A673 (cell line): ENCODE measurements at places on chromosomes 7 and 10. TPM values are rescaled to one million over a fixed set of nuclear protein-coding genes. Genes with fewer than 3 reads are reported as not detected.

The UCMA gene
- total RNA-seq = not detected in 2 replicates

The SLC26A5 gene
- total RNA-seq = not detected in 2 replicates

The GIMAP4 gene
- not detected in 2 replicates for total RNA-seq

The CCDC186 gene
- total RNA-seq = 10.9 and 11.5 TPM in 2 replicates

The LOXL4 gene
- 0.11 TPM in 1 of 2 replicates, not detected in the other for total RNA-seq

DNA sequence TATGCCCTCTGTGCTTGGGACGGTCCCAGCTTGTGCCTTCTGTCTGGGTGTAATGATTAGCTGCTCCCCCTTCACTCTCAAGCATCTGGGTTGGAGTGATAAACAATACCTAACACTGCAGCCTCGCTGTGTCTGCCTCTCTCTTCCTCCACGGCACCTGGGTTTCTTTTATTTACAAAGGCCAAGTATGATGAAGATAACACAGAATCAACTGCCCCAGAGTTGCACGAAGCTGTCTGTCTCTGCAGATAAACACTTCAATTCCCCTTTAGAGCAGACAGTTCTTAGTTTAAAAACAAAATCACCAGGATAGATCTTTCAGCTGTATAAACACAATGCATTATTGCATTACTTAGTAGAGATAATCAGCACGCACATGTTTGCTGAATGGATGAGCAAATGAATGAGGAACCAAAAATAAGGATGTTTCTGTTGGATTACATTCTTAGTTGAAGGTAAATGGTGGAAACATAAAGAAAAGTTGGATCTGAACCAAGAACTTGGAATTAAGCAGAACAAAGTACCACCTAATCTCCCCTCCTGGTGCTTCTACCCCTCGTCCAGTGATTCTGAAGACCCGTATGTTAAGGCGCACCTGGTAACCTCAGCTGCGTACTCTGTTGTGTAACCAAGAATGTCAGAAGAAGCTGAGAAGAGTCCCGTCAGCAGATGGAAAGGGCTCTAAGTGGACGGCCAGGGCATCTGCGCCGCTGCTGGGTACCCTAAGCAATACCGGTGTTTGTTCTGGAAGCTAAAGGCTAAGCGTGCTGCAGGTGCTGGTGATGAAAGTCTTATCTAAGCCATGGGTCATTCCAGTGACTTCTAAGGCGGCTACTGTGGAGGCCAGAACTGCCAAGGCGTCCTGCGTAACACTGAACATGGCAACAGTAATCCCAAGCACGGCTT, 26.6 kb downstream of the INSIG1 start:
- peaks cover 33% of the 10 kb centered on the region for H3K27me3 ChIP-seq
- no peaks in the 10 kb centered on the region for H3K36me3 ChIP-seq
- no peaks in the 10 kb centered on the region for H3K4me1 ChIP-seq
- no peak overlapping the region for H3K27ac ChIP-seq

- H3K27ac ChIP-seq = no peak overlapping the region
- no peaks in the 10 kb centered on the region for H3K27me3 ChIP-seq
- H3K36me3 ChIP-seq = peaks cover 51% of the 10 kb centered on the region
- DNase-seq = no peak
- no peaks in the 10 kb centered on the region for H3K4me1 ChIP-seq
- no peak overlapping the region for H3K4me3 ChIP-seq
These were observed 26.1 kb downstream of the PROSER2 start for GRCh38 chr10:11849277-11849676.

DNA sequence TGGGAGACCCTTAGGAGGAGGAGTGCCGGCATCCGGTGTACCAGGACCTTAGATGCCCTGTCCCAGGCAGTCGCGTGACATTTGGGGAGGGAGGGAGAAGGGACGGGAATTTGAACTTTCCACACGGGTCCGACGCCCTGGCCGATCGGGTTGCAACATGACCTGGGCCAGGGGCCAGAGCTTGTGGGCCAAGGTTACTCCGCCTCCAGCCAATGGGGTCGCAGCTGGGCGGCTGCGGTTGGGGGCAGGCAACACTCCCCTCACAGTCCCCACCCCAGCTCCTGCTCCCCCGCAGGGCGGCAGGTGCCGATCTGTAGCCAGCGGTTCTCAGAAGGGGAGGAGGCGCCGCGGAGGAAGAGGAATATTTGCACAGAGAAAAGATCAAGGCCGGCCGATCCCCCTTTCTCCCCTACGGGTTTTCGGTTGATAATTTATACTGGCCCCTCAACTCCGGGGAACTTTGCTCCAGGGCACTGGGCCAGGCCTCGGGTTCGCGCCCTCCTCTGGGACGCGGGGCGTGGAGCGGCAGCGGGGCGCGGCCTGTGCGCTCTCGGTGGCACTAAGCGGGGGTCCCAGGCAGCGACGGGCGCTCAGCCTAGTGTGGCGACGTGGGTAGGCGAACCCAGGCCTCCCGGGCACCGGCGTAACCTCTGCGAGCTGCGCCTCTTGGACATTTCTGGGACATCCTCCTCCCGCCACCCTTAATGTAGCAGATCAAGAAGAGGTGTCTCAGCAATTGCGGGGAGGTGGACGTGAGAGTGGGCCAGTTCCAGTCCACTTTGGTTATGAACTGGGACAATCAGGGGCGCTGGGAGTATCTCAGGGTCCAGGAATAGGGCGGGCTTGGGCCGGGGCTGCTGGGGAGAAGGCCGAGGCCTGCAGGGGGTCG, 1.2 kb downstream of the MLXIPL start:
- DNase-seq = no peak
- H3K27ac ChIP-seq = no peak overlapping the region
- peaks cover 15% of the 10 kb centered on the region for H3K4me1 ChIP-seq
- no peaks in the 10 kb centered on the region for H3K27me3 ChIP-seq
- H3K4me3 ChIP-seq = peak overlapping the region; percentile 77
- H3K36me3 ChIP-seq = no peaks in the 10 kb centered on the region

- H3K4me3 ChIP-seq = no peak overlapping the region
- no peaks in the 10 kb centered on the region for H3K4me1 ChIP-seq
- no peak for DNase-seq
- H3K27me3 ChIP-seq = peaks cover 14% of the 10 kb centered on the region
These were observed 54.5 kb downstream of the WDFY4 start for GRCh38 chr10:48739170-48739569.

- no peak overlapping the region for H3K4me3 ChIP-seq
- no peaks in the 10 kb centered on the region for H3K4me1 ChIP-seq
- no peak for DNase-seq
- H3K36me3 ChIP-seq = no peaks in the 10 kb centered on the region
- no peak overlapping the region for H3K27ac ChIP-seq
These were observed 21.7 kb upstream of the NKX6-2 start for GRCh38 chr10:132807621-132808049.

GRCh38 chr7:101702362-101702850, 73.3 kb upstream of the MYL10 start:
- no peak overlapping the region for H3K4me3 ChIP-seq
- H3K27me3 ChIP-seq = no peaks in the 10 kb centered on the region
- H3K27ac ChIP-seq = no peak overlapping the region
- no peaks in the 10 kb centered on the region for H3K4me1 ChIP-seq

DNA sequence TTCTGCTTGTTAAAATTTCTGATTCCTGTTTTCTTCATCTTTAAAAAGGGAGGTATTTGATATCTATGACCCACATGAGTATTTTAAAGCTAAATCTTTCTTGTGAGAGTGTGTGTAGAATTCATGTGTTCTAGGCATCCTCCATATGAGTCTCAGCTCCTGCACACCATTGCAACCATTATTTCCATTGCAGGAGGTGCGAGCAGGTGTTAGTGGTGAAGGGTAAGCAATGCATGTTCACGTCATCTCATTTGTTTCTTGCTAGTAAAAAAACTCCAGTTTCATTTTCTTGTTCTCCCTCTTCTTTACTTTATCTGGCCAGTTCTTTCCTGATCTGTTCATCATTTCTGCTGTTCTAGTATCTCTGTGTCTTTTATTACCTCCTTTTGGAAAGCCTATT, 100.5 kb downstream of the ADRA2A start:
- no peak overlapping the region for H3K4me3 ChIP-seq
- peaks cover 14% of the 10 kb centered on the region for H3K27me3 ChIP-seq
- DNase-seq = no peak

DNA sequence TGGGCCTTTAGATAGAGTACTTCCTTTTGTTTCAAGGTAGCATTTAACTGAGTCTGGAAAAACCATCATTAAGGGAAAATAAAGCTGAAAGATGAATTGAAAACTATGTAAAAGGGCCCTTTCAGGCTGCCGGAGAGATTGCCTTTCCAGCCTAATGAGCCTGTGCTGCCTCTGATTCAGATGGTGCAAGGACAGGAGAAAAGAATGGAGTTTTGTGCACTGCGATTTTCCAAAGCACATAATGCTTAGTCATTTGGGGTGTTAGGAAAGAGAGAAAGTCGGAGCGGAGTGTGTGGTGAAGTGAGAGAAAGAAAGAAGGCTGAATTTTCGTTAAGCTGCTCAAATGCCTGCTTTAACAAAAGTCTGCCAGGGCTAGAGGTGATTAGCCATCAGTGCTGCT, 259.7 kb downstream of the PAXIP1 start:
- no peak overlapping the region for H3K27ac ChIP-seq
- no peak for DNase-seq

GRCh38 chr10:70354556-70354955, 27.9 kb downstream of the LRRC20 start:
- H3K27me3 ChIP-seq = no peaks in the 10 kb centered on the region
- no peaks in the 10 kb centered on the region for H3K36me3 ChIP-seq
- peak overlapping the region; percentile 64 for H3K27ac ChIP-seq
- H3K4me1 ChIP-seq = peaks cover 80% of the 10 kb centered on the region
- no peak for DNase-seq

DNA sequence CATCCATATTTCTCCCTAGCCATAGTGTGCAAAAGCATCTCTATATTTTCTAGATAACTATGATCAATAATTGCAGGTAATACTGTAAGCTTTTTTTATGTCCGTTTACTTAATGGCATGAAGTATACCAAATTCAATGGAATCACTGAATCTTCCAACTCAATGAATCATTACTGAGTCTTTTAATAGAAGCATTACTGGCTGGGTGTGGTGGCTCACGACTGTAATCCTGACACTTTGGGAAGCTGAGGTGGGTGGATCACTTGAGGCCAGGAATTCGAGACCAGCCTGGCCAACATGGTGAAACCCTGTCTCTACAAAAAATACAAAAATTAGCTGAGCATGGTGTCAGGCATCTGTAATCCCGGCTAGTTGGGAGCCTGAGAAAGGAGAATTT, 372.5 kb downstream of the BMPER start:
- H3K27me3 ChIP-seq = no peaks in the 10 kb centered on the region
- H3K4me1 ChIP-seq = no peaks in the 10 kb centered on the region
- H3K4me3 ChIP-seq = no peak overlapping the region
- DNase-seq = no peak
- H3K27ac ChIP-seq = no peak overlapping the region

DNA sequence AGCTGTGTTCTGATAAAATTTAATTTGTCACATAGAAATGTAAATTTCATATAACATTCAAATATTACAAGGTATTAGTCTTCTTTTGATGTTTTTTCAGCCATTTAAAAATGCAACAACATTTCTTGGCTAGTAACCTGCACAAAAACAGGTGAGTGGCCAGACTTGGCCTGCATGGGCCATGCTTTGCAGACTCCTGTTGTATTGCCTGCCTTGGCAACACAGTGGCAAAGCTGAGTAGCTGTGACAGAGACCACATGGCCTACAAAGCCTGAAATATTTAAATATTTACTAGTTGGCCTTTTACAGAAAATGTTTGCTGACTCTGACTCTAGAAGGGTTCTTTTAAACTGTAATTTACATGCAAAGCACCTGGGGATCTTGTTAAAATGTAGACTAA, 13.5 kb upstream of the TBX20 start:
- H3K4me3 ChIP-seq = no peak overlapping the region
- DNase-seq = no peak
- H3K27me3 ChIP-seq = peaks cover 28% of the 10 kb centered on the region

DNA sequence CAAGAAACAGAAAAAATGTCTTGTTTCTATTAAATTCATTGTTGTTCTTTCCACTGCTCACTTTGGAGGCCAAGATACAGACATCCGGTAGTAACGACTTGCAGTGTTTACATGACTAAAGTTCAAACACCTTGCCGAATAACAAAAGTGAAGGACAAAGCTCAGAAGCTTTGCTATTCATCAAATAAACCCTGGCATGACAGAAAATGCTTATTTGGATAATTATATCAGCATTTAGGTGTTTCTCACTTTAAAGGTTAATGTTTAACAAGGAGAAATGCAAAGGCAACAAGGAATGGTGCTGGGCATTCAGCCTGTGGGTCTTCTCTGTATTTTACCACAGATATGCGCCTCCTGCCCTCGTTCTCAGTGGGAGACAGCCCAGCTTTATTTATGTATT, 5.4 kb upstream of the PTF1A start:
- no peak overlapping the region for H3K27ac ChIP-seq
- peaks cover 9% of the 10 kb centered on the region for H3K4me1 ChIP-seq
- no peak for DNase-seq
- peaks cover 98% of the 10 kb centered on the region for H3K27me3 ChIP-seq
- H3K4me3 ChIP-seq = no peak overlapping the region
